ENCODE measurements at places on chromosomes 6 and 20.

DNA sequence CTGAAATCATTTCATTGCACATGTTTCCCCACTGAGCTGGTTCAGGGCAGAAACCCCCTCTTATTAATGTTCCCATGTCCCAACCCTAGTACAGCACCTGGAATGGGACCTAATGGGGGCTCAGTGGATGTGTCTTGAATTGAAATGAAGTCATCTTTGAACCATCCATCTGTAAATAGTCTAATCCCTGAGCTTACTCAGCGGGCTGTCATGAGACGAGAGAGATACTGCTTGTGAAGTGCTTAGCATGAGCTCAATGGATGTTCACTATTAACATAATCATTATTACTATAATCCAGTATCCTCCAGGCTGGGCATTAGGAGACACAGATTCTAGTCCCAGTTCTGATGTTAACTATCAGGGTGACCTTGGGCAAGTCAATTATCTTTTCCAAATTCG, 106.6 kb upstream of the LRFN2 start:
- no peak for ATAC-seq

DNA sequence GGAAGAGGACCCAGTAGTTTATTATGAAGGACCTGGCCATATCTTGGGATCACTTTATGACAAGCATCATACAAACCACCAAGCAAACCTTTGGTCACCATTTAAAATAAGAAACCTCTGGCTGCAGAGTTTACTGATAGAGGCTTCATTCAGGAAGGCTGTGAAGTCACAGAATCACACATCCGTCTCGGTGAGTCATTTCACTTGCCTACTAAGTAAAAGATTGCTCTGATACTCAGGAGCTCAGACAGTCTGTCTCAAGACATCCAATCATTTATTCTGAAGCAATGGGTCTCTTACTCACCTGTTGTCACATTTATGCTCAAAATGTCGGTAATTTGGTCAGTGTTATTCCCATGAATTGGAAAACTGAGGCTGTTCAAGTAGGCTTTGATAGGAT, 33.7 kb downstream of the ADGRF5 start:
- no peak for ATAC-seq

GRCh38 chr6:52333840-52334200, 28.1 kb upstream of the PAQR8 start:
- ATAC-seq = peak; percentile 55

DNA sequence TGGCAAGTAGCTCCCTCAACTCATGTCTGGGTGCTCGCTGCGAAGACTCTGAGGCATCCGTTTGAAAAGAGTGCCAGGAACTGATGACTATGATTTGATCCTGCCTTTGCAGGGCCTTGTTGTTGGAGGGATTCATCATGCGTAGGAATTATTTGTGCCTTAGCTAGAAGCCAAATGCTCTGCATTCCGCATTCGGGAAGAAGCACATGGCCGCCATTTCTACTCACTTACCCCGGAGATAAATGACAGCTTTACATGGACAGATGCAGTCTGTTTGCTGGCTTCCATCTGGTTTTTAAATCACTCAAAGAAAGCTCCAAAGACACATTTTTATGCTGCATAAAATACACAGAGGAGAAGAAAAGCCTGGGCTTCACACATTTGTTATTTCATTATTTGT, 363.3 kb upstream of the CDH4 start:
- no peak for ATAC-seq

DNA sequence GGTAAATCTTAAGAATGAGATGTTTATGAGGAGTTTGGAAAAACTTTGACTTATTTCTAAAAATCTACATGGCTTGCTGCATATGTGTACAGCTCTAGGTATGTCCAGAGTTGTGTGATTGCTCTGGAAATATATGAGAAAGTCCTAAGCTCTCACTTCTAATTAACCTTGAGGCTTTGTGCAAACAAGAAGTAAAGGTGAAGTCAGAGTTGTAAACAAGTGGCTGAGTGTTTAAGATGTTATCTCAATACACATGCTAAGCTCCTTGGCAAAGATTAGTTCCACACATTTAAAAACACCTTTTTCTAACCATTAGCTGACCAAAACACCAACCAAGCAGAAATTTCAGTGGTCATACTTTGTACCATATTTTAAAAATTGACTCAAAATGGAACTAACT, 684.2 kb downstream of the HTR1B start:
- no peak for ATAC-seq

DNA sequence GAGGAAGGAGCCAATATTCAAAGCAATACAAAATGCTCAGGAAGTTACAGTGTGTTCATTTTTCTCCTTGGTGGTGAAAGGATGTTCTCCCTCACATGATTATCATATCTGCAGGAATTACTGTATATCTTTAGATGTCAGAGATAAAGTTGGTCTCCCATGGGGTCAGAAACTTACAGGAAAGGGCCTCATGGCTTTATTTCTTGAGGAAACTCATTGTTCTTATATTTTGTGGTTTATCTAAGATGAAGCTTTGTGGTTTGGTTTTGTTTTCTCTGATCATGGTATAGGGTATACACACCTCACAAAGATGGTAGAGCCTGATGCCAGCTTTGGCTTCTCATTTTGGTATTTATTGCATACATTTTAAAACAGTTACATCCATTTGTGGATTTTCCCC, 100.5 kb upstream of the STXBP5 start:
- ATAC-seq = no peak

DNA sequence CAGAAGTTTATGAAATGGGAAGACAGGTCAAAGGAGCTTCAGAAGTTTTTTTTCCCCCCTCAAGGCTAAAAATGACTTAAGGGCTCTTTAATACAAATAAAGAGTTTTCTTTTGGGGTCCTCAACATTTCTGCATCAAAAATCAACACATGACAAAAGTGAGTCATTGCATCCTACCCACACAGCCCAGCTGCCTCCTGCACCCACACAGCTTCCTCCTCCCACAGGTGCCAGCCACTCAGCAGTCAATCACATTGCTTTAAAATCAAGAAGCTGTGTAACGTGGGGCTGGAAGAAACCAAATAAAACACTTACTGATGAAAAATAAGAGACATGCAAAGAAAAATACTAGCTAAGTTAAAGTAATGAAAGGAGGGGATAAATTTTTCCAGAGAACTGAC, 68.5 kb downstream of the MAP3K5 start:
- ATAC-seq = peak; percentile 53

- peak; percentile 95 for ATAC-seq
Measured at GRCh38 chr20:3811467-3812258, 8.7 kb upstream of the AP5S1 start.

DNA sequence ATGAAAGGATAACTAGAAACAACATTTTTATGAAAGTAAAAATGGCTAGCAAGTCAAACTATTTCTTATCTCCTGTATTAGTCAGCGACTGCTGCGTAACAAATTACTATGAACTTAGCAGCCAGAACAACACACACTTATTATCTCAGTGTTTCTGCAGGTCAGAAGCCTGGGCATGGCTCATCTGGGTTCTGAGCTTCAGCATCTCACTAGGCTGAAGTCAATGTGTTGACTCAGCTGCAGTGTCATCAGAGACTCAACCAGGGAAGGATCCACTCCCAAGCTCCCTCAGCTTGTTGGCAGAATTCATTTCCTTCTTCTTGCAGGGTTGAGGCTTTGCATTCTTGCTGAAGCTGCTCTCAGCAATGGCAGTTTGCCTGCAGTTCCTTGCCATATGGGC, 33.2 kb upstream of the IGF2R start:
- no peak for ATAC-seq

- ATAC-seq = no peak
Measured at GRCh38 chr20:34615477-34615876, 57.0 kb downstream of the MAP1LC3A start.

DNA sequence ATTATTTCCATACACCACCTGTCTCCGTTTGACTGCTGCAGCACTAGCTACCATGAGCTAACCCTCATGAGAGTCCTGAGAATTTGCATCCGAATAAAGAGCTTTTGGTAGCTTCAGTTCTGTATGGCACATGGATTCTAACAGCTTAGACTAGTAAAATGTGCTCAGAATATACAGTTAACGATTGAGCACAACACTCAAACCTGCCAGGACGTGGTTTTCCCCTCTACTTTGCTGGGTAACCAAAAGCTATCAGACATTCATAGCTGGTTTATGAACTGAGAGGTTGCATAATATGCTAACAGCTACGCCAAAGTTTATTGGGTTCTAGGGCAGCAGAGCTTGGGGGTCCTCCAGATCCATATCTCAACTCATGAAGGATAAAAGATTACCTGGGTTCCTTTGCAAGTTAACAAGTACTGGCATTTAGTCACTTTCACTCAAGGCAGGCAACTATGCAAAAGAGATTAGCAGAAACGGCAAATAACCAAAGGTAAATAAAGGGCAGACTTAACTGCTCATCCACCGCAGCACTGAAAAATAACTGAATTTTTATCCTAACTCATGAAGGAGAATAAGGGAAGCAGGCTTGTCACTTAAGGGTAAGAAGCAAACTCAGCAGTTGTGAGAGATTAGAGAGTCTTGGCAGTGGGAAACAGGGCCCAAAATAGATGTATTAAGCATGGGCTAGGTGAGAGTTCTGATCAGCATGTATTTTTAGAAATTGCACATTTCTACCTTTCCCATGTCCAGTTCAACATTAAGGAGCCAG, 29.4 kb downstream of the NUDT3 start:
- peak; percentile 21 for ATAC-seq

- no peak for ATAC-seq
Measured at GRCh38 chr20:41615676-41616075, 2.5 kb downstream of the CHD6 start.

DNA sequence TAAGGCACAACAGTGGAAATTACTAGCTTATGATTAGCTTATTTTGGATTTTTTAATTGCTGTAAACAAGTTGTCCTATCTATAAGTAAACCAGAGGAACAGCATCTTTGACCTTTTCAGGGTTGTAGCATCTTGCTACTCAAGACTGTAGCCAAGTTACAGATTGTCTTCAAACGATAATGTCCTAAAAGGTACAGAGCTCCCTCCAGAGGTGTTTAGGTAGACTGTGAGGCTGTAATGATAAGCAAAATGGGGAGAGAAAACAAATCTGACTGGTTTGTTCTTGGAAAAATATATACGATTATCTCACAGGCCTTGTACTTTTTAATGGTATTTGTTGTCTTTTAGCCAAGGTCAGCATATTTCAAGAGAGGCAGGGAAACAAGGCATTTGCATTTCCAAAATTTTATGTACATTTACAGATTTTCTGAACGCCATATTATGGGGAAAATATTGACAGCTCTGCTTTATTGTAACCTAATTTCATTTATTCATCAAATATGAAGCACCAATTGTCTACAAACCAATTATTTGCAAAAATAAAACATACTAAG, 273.4 kb downstream of the MEI4 start:
- no peak for ATAC-seq

DNA sequence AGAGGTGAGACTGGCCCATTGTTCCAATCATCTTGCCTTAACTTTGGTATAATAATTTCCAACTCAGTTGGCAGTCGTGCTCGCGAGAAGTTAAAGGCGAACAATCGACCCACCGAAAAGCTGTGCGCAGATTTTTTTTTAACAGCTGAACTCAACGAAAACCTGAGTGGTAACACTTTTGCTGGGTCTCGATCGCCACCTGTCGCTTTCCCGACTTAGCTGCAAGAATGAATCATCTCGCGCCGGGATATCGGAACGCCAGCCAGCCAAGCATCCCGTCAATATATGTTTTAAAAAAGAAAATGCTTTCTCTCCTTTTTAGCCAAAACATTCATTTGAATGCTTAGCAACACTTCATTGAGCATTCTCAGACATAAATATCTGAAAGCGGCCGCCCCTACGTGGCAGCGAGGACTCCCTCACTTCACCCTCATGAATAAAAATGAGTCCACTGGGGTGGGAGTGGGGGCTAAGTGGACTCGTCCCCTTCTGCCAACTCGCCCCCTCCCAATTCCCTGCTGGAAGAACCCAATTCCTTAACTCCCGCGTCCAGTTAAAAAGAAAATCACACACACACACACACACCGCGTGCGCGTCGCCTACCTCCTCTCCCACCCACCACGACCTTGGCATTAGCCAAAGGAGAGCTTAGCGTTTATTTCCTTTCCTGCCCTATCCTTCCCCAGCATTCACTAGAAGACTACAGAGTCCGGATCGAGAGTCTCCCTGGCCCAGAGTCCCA, 1.5 kb downstream of the COL12A1 start:
- ATAC-seq = no peak

DNA sequence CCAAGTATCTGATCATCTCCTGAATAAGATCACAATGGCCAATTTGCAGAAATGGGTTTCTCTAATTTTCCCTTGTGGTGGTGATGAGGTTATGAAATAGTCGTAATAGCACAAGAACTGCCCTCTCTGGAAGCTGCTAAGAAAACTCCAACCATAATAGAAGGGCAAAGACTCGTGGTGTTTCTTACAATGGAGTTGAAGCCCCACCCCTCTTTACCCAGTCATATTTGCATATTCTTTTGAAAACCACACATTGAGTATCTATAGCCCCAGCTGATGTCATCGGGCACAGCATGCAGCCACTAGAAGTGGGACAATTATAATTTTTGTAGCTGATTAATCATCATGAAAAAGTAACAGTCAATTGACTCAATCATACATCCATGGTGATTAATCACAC, 452.1 kb upstream of the POU3F2 start:
- ATAC-seq = no peak

GRCh38 chr6:33168639-33169038, 23.6 kb downstream of the COL11A2 start:
- ATAC-seq = no peak

DNA sequence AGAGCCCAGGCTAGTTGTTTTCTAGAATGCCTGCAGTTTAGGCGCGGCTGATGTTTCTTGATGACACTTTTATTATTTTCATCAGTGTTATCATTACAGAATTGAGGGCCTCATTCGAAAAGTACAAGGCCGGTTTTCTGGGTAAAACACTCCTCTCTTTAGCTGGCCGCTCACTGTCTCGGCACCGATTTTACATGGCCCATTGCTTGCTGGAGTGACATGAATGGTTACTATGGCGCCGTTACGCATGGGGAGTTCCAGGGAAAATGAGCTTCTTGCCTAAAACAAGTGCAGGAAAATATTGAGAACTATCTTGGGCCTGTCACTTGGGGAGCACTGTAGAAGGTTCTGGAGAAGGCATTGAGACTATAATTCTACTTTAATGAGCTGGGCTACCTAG, 317.8 kb downstream of the CDH4 start:
- no peak for ATAC-seq

GRCh38 chr6:90294989-90295853, 1.4 kb downstream of the BACH2 start:
- peak; percentile 29 for ATAC-seq

GRCh38 chr20:6469695-6470094, 297.8 kb upstream of the BMP2 start:
- no peak for ATAC-seq

DNA sequence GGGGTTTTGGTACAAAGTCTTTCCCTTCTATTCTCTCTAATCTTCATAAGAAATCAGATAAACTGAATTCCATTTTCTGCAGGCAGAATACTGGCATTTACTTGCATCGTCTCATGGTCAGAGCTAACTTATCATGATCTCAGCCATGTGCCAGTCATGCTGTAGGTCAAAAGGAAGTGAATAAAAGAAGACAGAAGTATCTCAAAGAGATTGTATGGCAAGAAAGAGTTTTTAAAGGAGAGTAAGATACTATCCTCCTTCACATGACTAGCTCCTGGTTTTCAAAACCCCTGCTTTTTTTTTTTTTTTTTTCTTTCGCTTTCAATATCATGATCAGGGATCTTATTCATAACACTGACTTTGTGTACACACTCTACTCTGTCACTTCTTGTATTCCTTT, 398.3 kb downstream of the C6orf118 start:
- no peak for ATAC-seq
